ENCODE measurements at places on chromosomes 2 and 18. TPM values are rescaled to one million over a fixed set of nuclear protein-coding genes. Genes with fewer than 3 reads are reported as not detected.

DNA sequence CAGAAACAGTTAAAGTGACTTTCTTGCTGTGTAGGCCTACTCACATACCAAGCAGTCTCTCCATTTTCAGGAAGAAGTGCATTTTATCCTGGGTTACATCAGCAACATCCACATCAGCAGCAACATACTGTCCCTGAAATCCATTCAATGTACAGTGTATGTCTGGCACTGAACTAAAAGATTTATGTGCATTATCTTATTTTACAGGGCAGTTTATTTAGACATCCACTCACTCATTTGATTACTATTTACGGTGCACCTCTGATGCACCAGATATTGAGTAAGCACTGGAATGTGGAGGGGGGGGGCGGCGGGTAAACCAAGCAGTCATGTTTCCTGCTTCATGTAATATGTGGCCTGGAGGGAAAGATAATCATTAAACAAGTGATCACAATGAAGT, 1128.2 kb downstream of the BCL11A start:
- H3K4me3 ChIP-seq: no peak overlapping the region
- no peak overlapping the region for H3K27ac ChIP-seq
- no peaks in the 10 kb centered on the region for H3K27me3 ChIP-seq
- peaks cover 6% of the 10 kb centered on the region for H3K36me3 ChIP-seq
- H3K4me1 ChIP-seq: no peaks in the 10 kb centered on the region

GRCh38 chr18:21096760-21097159, 14.9 kb downstream of the ROCK1 start:
- peaks cover 13% of the 10 kb centered on the region for H3K36me3 ChIP-seq
- no peak for DNase-seq
- no peaks in the 10 kb centered on the region for H3K27me3 ChIP-seq
- H3K4me3 ChIP-seq: peak overlapping the region; percentile 9

DNA sequence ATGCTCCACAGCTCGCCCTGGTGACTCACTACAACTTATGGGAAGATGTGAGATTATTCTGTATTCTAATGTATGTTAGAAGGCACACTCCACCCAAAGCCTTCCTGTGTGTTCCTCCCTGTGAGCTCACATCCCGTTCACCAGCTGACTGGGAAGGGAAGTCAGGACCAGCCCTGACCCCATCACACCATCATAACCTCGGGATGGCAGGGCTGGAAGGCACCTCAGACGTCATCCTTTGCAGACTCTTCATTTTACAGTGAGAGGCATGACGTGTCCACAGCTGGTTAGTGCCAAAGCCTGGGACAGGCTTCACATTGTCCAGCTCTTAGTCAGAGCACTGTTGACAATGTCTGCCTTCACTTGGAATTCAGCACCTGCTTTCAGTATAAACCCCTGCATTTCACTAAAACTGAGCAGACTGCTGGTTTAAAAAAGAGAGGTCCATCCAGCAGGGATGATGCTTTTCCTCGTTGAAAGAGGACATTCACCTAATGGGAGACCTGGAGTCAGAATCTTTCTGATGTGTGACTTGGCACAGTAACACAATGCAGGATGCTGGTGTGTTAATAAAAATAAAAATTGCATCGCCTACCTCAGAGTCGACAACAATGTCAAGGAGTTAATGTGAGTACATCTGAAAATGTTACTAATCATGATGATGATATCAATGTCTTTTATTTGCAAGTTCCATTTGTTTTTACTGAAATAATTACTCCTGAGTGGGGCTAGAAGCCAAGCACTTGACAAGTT, 418.0 kb upstream of the TNP1 start:
- H3K36me3 ChIP-seq: no peaks in the 10 kb centered on the region
- H3K27me3 ChIP-seq: peaks cover 1% of the 10 kb centered on the region
- H3K4me1 ChIP-seq: no peaks in the 10 kb centered on the region

GRCh38 chr2:215723631-215724011, 287.8 kb upstream of the FN1 start:
- H3K27ac ChIP-seq: no peak overlapping the region
- DNase-seq: no peak
- H3K36me3 ChIP-seq: no peaks in the 10 kb centered on the region
- peaks cover 7% of the 10 kb centered on the region for H3K4me1 ChIP-seq
- H3K4me3 ChIP-seq: no peak overlapping the region

DNA sequence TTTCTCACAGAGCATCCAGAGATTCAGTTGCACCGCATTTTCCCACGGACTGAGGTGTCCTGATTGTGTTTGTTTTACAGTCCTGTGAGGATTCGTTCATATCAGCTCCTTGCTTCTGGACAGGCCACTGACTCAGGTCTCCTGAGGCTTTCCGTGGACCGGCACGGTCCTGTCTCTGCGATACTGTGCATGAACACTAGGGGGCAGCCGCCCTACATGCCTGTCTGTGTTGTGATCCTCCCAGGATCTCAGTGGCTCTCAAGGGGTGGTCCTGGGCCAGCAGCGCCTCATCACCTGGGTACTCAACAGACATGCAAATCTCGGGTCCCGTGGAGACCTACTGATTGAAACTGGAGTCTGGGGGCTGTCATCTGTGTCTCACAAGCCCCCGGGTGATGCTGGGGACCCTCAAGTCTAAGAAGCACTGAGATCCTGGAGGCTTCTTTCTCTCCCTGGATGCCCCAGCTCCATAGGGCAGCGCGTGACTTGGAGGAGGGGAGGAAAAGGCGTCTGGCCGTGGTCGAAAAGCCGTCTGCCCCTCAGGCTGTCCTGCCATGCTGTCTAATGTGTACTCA, 28.9 kb downstream of the IL1R2 start:
- H3K27me3 ChIP-seq: peaks cover 3% of the 10 kb centered on the region
- no peaks in the 10 kb centered on the region for H3K36me3 ChIP-seq
- no peak overlapping the region for H3K27ac ChIP-seq
- peak; percentile 74 for DNase-seq
- no peak overlapping the region for H3K4me3 ChIP-seq
- peaks cover 5% of the 10 kb centered on the region for H3K4me1 ChIP-seq

DNA sequence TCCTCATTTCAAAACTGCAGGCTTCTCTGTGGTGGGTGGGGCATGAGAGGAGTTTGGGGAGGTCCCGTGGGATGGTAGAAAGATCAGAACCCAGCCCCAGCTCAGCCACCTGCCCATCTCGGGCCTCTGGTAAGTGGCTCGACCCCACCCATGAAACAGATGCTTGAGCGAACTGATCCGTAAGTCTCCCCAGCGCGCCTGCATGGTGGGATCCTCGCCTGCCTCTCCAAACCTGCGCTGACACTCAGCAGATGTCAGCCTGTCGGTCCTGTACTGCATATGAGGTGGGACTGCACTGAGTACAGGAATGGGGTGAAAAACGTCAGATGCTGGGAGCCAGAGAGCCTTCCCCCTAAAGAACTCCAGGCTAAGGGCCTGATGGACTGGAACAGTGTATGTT, 15.9 kb upstream of the RPL31 start:
- no peaks in the 10 kb centered on the region for H3K27me3 ChIP-seq
- DNase-seq: no peak
- no peaks in the 10 kb centered on the region for H3K4me1 ChIP-seq
- no peak overlapping the region for H3K4me3 ChIP-seq
- H3K36me3 ChIP-seq: peaks cover 20% of the 10 kb centered on the region
- H3K27ac ChIP-seq: no peak overlapping the region

DNA sequence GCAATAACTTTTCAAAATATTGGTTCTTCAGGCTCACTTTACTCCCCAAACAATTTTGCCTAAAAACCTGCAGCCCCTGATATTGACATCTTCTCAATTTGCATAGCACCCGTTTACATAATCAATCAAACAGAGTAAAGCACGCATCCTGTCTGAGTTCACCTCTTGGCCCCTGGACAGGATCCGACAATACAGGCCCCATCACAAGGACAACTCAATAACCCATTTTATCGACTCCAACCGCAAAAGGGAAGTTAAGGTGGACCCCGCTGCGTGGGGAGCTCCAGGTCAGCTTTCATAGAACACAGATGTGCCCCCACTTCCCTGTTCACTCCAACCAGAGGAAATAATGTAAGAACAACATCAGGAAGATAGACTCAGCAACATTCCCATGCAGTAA, 44.7 kb downstream of the TTC32 start:
- peaks cover 10% of the 10 kb centered on the region for H3K27me3 ChIP-seq
- H3K27ac ChIP-seq: no peak overlapping the region
- no peaks in the 10 kb centered on the region for H3K36me3 ChIP-seq
- H3K4me1 ChIP-seq: no peaks in the 10 kb centered on the region
- DNase-seq: no peak

GRCh38 chr2:73703675-73704074, 33.5 kb downstream of the TPRKB start:
- H3K27me3 ChIP-seq: peaks cover 5% of the 10 kb centered on the region
- no peak overlapping the region for H3K4me3 ChIP-seq
- no peaks in the 10 kb centered on the region for H3K36me3 ChIP-seq
- H3K27ac ChIP-seq: no peak overlapping the region
- no peaks in the 10 kb centered on the region for H3K4me1 ChIP-seq

ALPP gene
- total RNA-seq: not detected

CCDC68 gene
- not detected for total RNA-seq

DNA sequence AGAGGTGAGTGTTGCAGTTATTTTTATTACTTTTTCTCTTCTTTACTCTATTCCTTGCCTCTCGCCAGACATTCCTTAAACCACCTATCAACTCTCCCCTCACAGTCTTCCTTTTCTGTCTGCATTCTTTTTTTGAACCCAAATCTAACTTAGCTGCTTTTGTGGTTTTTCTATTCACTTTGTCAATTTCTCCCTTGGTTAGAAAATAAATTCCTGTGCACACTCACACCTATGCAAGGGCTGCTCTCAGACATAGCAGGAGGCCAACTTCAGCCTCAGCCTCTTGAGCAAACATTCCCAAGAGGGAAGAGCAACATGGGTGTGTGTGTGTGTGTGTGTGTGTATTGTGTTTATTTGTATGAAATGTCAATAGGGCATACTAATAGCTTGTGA, 808.6 kb downstream of the RNF144A start:
- H3K4me1 ChIP-seq: peaks cover 19% of the 10 kb centered on the region
- no peak for DNase-seq
- no peaks in the 10 kb centered on the region for H3K27me3 ChIP-seq

NEU2 gene
- total RNA-seq: not detected

DNA sequence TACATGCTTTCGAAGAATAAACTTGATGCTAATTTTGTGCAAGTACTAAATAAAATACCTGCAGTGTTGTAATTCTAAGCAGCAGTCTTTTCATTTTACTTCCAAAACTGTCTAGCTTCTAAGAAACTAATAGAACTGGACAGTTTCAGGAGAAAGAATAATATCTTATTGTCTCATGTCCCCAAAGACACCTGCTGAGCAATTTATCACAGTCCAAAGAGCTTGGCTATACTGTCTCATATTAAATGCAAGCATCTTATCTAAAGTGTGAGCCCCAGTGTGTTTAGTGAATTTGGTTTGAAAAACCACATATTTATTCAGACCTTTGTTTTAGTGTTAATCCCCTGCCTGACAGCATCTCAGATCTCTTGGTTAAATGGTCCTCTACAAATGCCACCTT, 374.3 kb downstream of the TMX3 start:
- no peak overlapping the region for H3K4me3 ChIP-seq
- no peak for DNase-seq
- H3K27ac ChIP-seq: no peak overlapping the region
- no peaks in the 10 kb centered on the region for H3K36me3 ChIP-seq

- H3K27me3 ChIP-seq: peaks cover 8% of the 10 kb centered on the region
- no peak overlapping the region for H3K4me3 ChIP-seq
- DNase-seq: no peak
- no peaks in the 10 kb centered on the region for H3K36me3 ChIP-seq
- no peak overlapping the region for H3K27ac ChIP-seq
Observed at GRCh38 chr2:64504774-64505720, 19.1 kb upstream of the AFTPH start.

GRCh38 chr2:216850665-216851322, 9.1 kb downstream of the TNP1 start:
- H3K36me3 ChIP-seq: no peaks in the 10 kb centered on the region
- H3K4me1 ChIP-seq: no peaks in the 10 kb centered on the region
- H3K27ac ChIP-seq: no peak overlapping the region
- DNase-seq: no peak
- H3K4me3 ChIP-seq: no peak overlapping the region

DNA sequence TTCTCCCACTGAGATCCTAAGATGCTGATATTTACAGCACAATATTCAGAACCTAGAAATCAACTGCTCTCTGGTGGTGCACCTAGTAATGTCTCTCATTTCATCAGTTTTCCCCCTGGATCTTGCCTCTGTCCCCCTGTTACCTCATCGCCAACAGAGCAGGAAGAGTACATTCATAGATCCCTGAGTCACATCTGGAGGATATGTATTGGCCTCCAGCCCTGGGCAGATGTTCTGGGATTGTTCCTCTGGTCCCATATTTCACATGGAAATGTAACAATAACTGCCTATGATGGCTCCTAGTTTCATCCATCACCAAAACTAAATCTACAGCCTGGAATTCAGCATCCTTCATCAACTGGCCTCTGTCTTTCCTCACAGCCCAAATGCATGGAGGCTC, 278.8 kb upstream of the SLC14A2 start:
- H3K27me3 ChIP-seq: peaks cover 9% of the 10 kb centered on the region
- H3K27ac ChIP-seq: no peak overlapping the region
- H3K4me3 ChIP-seq: no peak overlapping the region
- H3K36me3 ChIP-seq: no peaks in the 10 kb centered on the region
- no peak for DNase-seq

GRCh38 chr2:235324324-235324723, 169.5 kb upstream of the AGAP1 start:
- no peak for DNase-seq
- H3K36me3 ChIP-seq: no peaks in the 10 kb centered on the region
- no peak overlapping the region for H3K4me3 ChIP-seq
- peaks cover 15% of the 10 kb centered on the region for H3K27me3 ChIP-seq

SERPINB10 gene
- total RNA-seq: not detected

DNA sequence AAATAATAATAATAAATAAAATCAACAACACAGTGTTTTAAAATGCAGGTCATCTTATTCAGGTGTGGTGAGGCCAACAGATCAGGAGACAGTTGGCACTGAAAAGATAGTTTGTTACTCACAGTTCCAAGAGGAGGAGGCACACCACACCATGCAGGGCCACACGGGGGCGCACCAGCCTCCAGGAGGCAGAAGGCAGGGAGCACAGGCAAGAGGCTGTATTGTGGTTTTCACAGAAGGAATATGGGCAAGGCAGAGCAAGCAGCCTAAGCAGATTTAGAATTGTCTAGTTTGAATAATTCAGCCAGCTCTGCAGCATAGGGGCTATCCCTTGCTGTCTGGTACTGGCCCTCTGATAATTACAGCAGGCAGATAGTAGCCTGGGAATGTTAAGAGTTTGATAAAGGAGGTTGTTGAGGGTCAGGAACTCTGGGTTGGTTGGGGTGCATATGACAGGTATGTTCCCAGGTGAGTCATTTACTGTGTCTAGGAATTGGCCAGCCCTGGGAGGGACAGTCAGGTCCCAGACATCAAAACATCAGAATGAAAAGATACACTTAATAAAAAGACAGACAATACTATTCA, 31.3 kb downstream of the KIAA2012 start:
- no peak overlapping the region for H3K4me3 ChIP-seq
- no peaks in the 10 kb centered on the region for H3K36me3 ChIP-seq
- H3K27ac ChIP-seq: no peak overlapping the region
- DNase-seq: no peak
- peaks cover 6% of the 10 kb centered on the region for H3K27me3 ChIP-seq
- no peaks in the 10 kb centered on the region for H3K4me1 ChIP-seq

ZSWIM2 gene
- not detected for total RNA-seq

- peak overlapping the region; percentile 96 for H3K27ac ChIP-seq
- H3K36me3 ChIP-seq: peaks cover 24% of the 10 kb centered on the region
- H3K4me3 ChIP-seq: peak overlapping the region; percentile 90
- DNase-seq: peak; percentile 32
Observed at GRCh38 chr2:85583667-85584353, 421 bp upstream of the VAMP5 start.

All from naive thymus-derived CD8-positive, alpha-beta T cell (primary cell).